ENCODE measurements at places on chromosomes 1 and 21.

DNA sequence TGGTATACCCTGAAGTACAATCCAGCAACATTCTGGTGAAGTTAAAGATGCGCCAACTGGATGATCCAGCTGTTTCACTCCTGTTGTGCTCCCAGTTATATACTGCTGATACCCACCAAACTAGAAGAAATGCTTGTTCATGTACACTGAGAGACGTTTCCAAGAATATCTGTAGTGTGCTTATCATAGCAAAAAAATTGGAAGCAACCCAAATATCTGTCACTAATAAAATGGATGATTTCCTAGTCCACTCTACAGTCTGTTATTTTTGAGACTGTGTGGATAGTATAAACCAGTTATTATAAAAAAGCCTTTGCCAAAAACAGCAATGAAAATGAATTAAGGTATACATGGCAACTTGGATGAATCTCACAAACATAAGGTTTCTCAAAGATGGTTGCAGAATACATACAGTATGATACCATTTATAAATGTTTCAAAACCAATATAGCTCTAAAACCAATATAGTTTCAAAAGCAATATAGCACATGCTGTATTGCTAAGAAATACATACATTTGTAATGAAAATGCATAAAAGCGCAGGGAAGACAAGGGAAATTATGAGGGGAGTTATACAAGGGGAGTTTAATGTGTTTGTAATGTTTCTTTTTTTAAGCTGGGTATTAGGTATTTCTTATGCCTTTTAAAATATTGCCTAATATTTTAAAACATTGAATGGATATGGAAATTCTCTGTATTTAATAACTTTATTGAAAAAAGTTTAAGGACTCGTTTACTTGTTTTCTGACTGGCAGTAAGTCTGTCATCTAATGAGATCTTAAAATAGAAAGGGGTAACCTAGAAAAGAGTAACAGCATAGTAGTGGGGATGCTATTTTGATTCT, 36.5 kb downstream of the GPSM2 start:
- no peak for DNase-seq

- no peak for DNase-seq
These were observed 1.1 kb downstream of the CEP350 start for GRCh38 chr1:179955731-179956130.

- DNase-seq = no peak
These were observed 2.6 kb downstream of the KCNAB2 start for GRCh38 chr1:6048179-6048867.

- DNase-seq = no peak
These were observed 62.1 kb downstream of the GLUL start for GRCh38 chr1:182329471-182329870.

- DNase-seq = no peak
These were observed 4.1 kb upstream of the TMEM81 start for GRCh38 chr1:205088341-205088740.

- no peak for DNase-seq
These were observed 107.5 kb downstream of the SLC44A5 start for GRCh38 chr1:75503221-75503974.

GRCh38 chr1:106268070-106268469, 788.4 kb upstream of the PRMT6 start:
- DNase-seq = no peak

DNA sequence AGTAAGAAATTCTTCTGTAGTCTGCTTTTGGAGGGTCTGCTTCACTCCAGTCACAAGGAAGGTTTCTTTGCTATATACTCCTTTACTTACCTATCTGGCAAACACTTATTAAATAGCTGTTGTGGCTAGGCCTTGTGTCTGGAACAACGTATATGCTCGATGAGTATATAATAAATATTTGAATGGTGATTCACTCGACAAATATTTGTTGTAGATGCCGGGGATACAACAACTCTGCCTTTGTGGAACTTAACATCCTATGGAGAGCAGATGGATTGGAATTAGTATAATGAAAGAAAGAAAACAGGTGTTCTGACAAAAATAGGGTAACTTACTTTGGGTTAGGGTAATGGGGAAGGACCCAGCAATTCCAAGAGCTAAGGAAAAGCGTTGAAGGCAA, 31.1 kb downstream of the KPNA6 start:
- no peak for DNase-seq

GRCh38 chr1:188325211-188325610, 1496.5 kb downstream of the PLA2G4A start:
- no peak for DNase-seq

DNA sequence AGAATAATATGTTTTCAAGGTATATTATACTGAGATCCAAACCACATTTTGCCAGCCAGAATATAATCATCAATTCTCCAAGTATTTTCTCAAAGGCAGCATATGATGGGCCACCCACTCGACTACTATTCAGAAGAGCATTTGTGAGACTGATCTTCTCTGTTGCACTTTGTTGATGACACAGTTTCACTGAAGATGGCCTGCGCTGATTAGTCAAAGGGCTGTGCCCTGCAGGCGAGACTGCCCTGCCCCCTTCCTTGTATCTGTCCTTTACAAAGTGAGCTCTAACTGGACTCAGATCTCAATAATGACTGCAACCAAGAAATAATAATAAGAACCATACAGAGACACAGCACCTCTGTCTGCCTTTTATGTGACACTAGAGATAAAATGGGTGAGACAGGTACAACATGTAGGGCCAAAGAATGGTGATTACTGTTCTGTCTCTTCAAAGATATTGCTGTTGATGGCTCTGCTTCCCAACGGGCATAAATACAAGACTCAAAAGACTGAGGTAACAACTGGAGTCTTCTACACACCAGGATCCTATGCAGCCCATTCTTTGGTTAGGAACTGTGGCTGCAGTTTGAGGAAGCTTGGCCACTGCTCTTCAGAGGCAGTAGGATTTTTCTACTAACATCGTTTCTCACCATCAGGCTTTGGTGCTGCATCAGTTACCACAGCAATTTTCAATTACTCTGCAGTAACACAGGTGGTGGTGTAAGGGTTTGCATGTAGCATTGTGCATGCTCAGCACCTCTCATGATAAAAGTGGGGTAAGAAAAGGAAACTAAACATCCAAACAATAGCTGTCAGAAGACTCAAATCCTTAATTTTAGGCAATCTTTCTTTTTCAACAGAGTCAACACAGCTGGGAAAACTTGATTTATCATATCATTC, 481.1 kb downstream of the PTBP2 start:
- no peak for DNase-seq

DNA sequence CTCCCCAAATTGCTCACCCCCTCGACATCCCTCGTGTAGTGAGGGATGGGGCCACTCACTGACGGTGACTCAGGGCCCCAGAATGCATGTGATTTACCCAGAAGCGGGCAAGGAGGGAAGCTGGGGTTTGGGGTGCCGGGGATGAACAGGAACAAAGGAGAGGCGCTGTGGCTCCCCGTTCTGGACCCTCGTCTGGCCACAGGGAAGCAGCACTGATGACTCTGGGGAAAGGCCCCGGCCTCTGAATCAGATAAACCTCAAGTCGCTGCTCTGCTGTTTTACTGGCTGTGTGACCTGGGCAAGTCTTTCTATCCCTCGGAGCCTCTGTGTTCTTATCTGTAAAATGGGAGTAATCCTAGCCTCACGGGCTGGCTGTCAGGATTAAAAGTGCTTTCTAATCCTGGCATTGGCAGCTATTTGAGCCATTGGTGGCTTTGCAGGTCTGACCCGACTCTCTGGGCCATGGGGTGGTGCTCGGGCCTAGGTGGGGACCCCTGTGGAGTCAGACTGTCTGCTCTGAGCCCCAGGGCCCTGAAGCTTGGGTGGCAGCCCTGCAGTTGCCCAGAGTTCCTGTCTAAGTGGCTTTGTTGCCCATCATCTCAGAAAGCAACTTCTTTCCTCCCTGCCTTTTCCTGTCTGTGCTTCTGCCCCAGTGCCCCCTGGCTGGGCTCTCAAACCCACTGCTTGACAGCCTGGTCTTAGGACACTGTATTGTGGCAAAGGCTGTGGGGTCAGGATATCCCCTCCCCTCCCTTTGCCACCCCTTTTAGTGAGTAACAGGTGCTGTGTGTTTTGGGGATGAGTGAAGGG, 5.5 kb downstream of the TNFRSF1B start:
- no peak for DNase-seq

GRCh38 chr1:248834343-248834940, 3.6 kb upstream of the ZNF672 start:
- no peak for DNase-seq

GRCh38 chr1:26581287-26581651, 51.7 kb downstream of the RPS6KA1 start:
- DNase-seq = no peak

GRCh38 chr1:37764888-37765441, at the start of gene EPHA10:
EPHA10 (minus strand) TSS chr1:37765120; CDS start chr1:37765066, 54 bp downstream.
- DNase-seq = no peak

DNA sequence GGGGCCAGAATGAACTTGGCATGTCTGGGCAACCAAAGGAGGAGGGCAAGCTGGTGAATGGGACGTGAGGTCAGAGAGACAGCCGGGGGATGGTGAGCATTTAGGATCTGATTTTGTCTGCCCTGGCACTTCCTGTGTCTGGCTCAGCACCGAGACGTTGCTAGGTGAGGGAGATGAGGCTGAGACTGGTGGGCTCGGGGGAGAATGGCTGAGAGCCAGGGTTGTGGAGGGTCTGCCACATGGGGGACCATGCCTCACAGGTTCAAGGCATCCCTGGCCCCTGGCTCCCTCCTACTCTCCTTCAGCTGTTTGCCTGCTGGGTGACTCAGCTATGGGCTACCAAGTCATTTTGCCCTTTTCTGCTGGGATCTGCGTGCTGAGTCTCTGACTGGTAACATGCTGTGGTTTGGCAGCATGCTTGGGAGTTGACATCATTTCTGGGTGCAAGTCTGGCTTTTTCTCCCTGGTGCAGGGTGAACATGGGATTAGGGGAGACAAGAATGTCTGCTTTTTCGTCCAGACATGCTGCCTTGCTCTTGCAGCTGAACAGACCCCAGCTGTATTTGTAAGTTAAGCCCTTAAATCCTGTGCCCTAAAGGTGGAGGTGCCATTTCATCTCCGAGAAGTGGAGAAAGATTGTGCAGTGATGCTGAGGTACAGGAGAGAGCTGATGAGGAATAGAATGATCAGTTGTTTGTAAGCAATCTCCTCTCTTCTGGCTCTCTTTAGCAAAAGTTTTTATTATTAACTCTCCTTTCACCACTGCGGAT, 17.6 kb downstream of the GALNT2 start:
- no peak for DNase-seq

DNA sequence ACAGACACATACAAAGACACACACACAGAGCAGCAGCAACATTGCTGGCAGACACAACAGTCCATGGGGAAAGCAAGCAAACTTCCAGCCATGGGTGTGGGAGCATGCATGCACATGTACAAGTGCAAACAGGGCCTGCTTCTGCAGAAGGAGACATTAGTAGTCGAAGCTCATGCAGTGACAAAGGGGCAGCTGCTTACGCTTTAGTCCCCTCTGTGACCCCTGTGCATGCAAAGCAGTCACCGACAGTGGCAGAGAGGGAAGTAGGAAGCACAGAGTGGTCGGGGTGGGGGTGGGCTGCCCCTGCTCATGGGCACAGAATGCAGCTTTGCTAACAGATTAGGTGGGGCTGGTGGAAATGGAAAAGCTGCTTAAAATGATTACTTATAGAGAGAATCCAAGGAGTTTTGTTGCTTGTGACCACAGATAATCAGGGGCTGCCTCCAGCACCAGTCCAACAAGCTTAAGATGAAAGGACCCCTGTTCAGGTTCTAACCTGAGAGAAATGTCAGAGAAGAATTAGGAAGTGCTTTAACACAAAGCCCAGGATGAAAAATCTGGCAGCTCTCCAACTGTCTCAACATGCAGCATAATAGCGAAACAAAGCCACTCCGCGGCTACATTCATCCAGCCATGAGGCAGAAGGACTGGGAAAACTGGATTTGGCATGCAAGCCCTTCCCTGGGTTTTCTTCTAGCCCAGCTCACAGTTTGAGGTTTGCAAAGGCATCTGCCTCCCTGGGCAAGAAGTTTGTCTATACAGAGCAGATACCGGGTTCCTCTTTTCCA, 378.9 kb downstream of the KCNH1 start:
- DNase-seq = no peak

DNA sequence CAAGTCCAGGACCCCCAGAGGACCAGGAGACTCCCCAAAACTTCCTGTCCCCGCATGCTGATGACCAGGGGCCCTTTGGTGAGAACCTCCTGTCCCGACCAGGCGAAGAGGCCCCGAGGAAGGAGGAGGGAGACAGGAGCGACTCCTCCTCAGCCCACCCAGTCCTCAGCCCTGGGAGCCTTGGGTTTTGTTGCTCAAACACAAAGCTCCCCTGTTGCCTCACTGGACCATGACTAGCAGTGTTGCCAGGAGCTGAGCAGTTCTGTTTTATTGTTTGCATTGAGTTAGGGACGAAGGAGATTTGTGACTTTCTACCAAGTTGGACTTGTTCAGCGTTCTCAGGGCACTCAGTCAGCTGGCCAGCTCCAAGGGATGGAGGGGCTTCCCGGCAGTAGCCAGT, 10.0 kb downstream of the UMODL1 start:
- no peak for DNase-seq
